Dermis lymphatic vessel endothelial cell (primary cell): ENCODE measurements at places on chromosomes 16 and 17. TPM values are rescaled to one million over a fixed set of nuclear protein-coding genes. Genes with fewer than 3 reads are reported as not detected.

The FBXL16 gene
- under 0.01 and 0.09 TPM in 2 replicates for total RNA-seq

The PSME3IP1 gene
- total RNA-seq = 47.6 and 69.2 TPM in 2 replicates

The SEC14L5 gene
- under 0.01 and 0.11 TPM in 2 replicates for total RNA-seq

The ABCC6 gene
- total RNA-seq = 0.17 and 1.1 TPM in 2 replicates

The GDPD1 gene
- total RNA-seq = 1.1 and 1.4 TPM in 2 replicates

The NRN1L gene
- 0.22 TPM in 1 of 2 replicates, not detected in the other for total RNA-seq

The FAHD1 gene
- total RNA-seq = 54.5 and 67.1 TPM in 2 replicates

The TBC1D3G gene
- not detected in 2 replicates for total RNA-seq

The DHRS7C gene
- not detected in 2 replicates for total RNA-seq

The BCAR1 gene
- total RNA-seq = 73.8 and 83.2 TPM in 2 replicates

The KRTAP4-6 gene
- total RNA-seq = not detected in 2 replicates

The JUP gene
- 294 and 328 TPM in 2 replicates for total RNA-seq

The UBFD1 gene
- 54.8 and 56.6 TPM in 2 replicates for total RNA-seq

The ZNF48 gene
- total RNA-seq = 11.8 and 19.3 TPM in 2 replicates

The CACNG4 gene
- not detected in 2 replicates for total RNA-seq

The TP53TG3 gene
- total RNA-seq = not detected in 2 replicates

The MFAP4 gene
- total RNA-seq = not detected in 2 replicates

The LRRC75A gene
- total RNA-seq = 0.77 and 2.0 TPM in 2 replicates

The GPRC5C gene
- total RNA-seq = 3.9 and 14.3 TPM in 2 replicates

The TSR1 gene
- 26.5 and 40.1 TPM in 2 replicates for total RNA-seq
